ENCODE measurements at places on chromosomes 2 and 18. TPM values are rescaled to one million over a fixed set of nuclear protein-coding genes. Genes with fewer than 3 reads are reported as not detected.
A peak's percentile ranks its signal among the peaks of the same experiment; 100 is the strongest.

- no peak overlapping the region for H3K4me3 ChIP-seq
- peaks cover 3% of the 10 kb centered on the region for H3K27me3 ChIP-seq
- no peak overlapping the region for H3K27ac ChIP-seq
- no peaks in the 10 kb centered on the region for H3K4me1 ChIP-seq
- H3K36me3 ChIP-seq: no peaks in the 10 kb centered on the region
Measured at GRCh38 chr18:57898506-57899124, 95.5 kb upstream of the ATP8B1 start.

DNA sequence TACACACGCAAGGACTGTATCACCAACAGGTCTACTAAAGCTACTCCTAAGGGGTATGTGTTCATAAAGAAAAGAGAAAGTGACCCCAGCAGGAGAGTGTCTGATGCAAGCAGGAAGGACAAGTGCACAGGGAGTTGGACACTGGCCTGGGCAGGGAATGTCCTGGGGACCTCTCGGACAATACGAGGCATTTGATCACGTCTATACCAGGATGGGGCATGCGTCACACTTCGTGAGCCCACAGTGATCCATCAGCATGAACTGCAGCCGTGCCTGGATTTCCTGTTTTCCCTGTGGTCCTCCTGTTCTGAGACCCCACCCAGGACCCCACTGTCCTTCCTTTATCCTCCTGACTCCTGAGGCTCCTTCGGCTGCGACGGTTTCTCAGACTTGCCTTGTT lies 113.9 kb downstream of the HDAC4 start:
- H3K27ac ChIP-seq: no peak overlapping the region
- H3K4me3 ChIP-seq: peak overlapping the region; percentile 70
- peaks cover 9% of the 10 kb centered on the region for H3K27me3 ChIP-seq
- H3K36me3 ChIP-seq: peaks cover 16% of the 10 kb centered on the region

DNA sequence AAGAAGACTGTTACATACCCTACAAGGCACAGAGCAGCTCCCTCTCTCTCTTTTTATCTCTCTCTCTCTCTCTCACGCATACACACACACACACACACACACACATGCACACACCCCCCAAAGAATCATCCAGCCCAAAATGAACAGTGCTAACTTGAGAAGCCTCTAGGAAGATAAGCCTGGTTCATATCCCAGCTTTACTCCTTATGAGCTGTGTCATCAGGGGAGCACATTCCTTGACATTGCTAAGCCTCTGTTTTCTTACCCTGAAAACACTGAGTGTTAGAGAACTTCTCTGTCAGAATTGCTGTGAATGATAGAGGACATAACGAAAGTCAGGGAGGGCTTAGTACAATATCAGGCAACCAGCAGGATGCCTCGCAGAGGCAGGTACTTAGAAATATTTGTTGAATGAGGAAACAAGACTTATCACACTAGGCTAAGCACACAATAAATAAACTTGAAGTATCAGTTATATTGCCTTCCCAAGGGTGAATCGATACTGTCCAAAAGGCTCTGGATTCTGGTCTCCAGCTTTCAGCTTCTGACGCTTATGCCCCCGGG lies 725.6 kb upstream of the ID2 start:
- no peaks in the 10 kb centered on the region for H3K36me3 ChIP-seq
- DNase-seq: no peak
- no peak overlapping the region for H3K4me3 ChIP-seq
- no peak overlapping the region for H3K27ac ChIP-seq
- H3K27me3 ChIP-seq: peaks cover 3% of the 10 kb centered on the region
- H3K4me1 ChIP-seq: peaks cover under 1% of the 10 kb centered on the region

Gene PPM1G
- 165 TPM for total RNA-seq

Gene PSMA8
- total RNA-seq: 0.93 TPM

Gene EPAS1
- 16.2 TPM for total RNA-seq

Gene RAB6C
- total RNA-seq: not detected

Data from activated CD4-positive, alpha-beta T cell treated with anti-CD3 and anti-CD28 coated beads, Interleukin-2, amount 10 ng/mL, durations not matched to agents 24 days and 14 days (primary cell).